ENCODE measurements at places on chromosomes 2 and 18. TPM values are rescaled to one million over a fixed set of nuclear protein-coding genes. Genes with fewer than 3 reads are reported as not detected.

Gene CHRNG
- total RNA-seq, result not detected

- DNase-seq, result no peak
- peaks cover 24% of the 10 kb centered on the region for H3K27me3 ChIP-seq
- H3K4me3 ChIP-seq, result no peak overlapping the region
- H3K27ac ChIP-seq, result no peak overlapping the region
Measured at GRCh38 chr2:134023854-134024253, 230.0 kb upstream of the MGAT5 start.

DNA sequence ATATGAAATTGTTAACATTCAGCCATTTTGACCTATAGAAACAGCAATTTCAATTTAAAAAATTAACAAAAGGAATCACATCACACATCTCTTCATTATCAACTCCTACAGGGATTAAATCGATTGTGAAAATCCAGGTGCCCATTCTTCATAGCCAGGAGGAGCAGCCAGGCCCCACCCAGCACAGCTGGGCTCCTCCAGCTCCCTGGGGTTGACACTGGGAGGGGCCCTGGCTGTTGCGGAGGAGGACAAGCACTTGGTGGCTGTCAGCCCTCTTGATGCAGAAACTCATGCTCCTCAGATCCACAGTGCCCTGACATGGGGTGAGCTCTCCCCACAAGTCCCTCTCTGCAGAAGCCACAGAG lies 99.8 kb downstream of the FAM210A start:
- H3K27ac ChIP-seq, result peak overlapping the region; percentile 65
- peaks cover 47% of the 10 kb centered on the region for H3K4me1 ChIP-seq
- no peaks in the 10 kb centered on the region for H3K27me3 ChIP-seq

GRCh38 chr2:236613612-236614011 lies 44.0 kb downstream of the ACKR3 start:
- peaks cover 9% of the 10 kb centered on the region for H3K27me3 ChIP-seq
- no peaks in the 10 kb centered on the region for H3K4me1 ChIP-seq
- no peak overlapping the region for H3K4me3 ChIP-seq
- H3K36me3 ChIP-seq, result no peaks in the 10 kb centered on the region
- no peak for DNase-seq

DNA sequence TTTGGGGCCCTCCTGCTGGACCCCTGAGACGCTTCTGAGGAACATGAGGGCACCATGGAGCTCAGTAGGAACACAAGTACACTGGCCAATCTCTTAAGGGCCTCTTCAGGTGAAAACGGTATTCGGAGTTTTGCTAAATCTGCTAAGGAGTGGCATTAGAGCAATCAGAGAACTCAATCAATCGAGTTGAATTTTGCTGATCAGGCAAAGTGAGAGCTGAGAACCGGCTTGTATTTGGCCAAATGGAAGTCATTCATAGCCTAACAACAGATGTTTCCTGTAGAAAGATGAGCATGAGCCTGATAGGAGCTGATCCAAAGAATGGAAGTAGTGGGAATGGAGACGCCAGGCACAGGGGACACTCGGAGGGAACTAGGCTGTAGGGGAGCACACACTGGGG lies 133.7 kb downstream of the DCDC2C start:
- H3K4me1 ChIP-seq, result no peaks in the 10 kb centered on the region
- DNase-seq, result no peak
- H3K36me3 ChIP-seq, result no peaks in the 10 kb centered on the region
- no peak overlapping the region for H3K4me3 ChIP-seq

DNA sequence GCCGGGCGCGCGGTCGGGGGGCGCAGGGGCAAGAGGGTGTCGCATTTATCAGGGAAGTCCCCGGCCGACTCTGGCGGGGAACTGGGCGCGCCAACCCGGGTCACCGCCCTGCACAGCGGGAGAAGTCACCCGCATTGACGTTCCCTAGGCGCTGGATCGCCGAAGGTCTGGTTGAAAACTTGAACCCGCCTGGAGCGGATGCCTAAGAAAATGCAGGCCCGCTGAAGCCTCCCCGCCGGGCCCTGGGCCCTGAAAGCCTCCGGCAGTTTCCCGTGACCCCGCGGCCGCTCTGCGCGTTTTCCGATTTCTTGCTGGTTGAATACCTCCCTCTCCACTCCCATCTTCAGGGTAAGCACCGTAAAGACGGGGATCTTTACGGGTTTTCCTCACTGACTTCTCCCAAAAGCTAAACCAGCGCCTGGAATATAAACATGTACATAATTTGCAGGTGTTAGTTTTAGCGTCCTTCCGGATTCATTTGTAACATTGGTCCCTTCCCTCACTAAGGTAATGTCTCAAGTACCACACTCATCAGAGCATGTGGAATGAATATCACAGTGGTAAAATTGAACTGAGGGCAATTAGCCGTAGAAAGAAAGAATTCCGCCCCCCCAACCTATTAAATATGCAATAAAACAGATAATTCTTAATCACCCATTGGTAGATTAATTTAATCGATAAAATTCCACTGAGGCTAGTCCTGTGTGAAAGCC lies 675 bp upstream of the SPIRE1 start:
- DNase-seq, result peak; percentile 45
- H3K27ac ChIP-seq, result no peak overlapping the region
- peak overlapping the region; percentile 62 for H3K4me3 ChIP-seq
- H3K27me3 ChIP-seq, result peaks cover 20% of the 10 kb centered on the region

Gene MARCHF7
- total RNA-seq, result 80.7 TPM

Data from activated CD8-positive, alpha-beta memory T cell treated with anti-CD3 and anti-CD28 coated beads, Interleukin-2, amount 10 ng/mL, durations not matched to agents 7 days and 5 days (primary cell).